Tibial artery (tissue), 4 donors: ENCODE measurements at places on chromosomes 2 and 18.

GRCh38 chr2:64523666-64524603 is at the start of gene AFTPH:
Gene AFTPH, plus strand, starts transcription at chr2:64524328. Its CDS starts 27,147 bp downstream, at chr2:64551475.
- peak; percentile 99 for DNase-seq

DNA sequence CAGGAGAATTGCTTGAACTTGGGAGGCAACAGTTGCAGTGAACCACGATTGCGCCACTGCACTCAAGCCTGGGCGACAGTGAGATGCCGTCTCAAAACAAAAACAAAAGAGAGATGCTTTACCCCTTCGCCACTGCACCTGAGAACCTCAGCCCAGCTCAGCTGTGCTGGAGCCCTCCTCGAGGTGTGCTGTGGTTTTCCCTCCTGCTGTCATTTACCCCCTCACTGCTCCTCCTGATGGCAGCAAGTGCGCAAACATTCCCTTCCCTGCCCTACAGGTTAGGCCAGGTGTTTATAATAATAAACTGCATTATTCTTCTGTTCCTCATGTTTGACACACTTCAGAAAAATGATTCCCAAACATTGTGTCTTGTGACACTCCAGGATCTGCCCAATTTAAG is 8.4 kb downstream of the FBXO36 start:
- no peak for DNase-seq

DNA sequence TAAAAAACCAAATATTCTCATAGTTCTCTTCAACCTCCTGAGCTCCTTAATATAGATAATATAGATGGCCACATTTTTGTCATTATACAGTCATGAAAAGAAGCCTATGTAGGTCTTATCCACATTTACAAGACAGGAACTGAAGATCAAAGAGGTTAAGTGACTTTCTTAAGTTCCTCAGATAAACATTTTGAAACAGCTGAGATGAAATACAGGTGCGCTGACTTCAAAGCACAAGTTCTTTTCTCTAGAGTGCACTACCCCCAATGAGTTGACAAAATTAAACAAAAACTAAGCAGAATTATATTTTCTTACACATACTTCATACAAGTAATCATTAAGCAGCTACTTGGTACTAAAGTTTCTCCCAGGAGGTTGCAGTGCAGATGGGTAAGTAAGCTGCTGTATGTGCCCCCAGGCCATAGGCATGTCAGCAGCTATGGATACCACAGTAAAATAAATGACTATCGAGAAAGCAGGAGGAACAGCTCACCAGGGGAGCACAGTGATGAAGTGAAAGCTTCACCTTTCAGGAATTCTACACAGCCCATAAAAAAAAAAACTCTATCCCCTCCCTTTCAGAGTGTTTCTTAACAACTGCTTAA is 199.8 kb downstream of the DPP10 start:
- no peak for DNase-seq

GRCh38 chr2:64817453-64817852 is 163.7 kb upstream of the SERTAD2 start:
- no peak for DNase-seq

GRCh38 chr2:239295377-239296019 is 105.3 kb downstream of the HDAC4 start:
- no peak for DNase-seq

DNA sequence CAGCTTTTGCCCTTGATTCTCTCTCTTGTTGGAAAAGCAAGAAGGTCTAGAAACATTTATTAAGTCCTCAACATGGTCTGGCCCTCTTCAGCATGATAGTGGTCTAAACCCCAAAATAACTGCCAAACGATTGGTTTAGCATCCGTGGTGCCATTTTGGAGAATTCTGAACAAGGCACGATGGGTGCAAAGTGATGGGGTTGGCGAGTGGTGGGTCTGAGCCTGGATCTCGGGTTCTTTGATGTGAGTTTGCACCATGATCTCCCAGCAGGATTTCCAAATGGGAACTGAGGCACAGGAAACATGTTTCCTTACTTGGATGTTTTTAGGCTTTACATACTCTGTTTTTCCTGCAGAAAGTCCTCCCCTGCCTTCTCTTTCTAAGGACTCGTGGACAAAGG is 240.3 kb downstream of the MYCN start:
- no peak for DNase-seq

DNA sequence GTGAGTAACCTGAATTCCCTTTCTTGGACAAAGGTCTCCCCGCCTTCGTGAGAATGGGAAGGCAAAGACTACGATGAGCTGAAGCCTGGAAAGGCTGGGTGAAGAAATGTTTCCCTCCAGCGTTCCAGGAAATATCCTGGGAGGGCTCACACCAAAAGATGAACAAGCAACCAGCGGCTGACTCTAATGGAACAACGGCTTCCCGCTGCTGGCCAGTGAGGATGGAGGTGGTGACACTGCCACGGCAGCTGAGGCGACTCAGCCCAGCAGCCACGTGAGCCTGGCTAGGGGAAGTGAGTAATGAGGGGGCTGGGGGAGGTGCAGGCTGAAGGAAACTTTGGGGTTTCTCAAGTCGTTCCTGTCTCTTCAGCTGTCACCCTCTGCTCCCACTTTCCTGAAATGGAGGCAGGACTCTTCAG is 105.0 kb upstream of the SMAD7 start:
- peak; percentile 87 for DNase-seq

DNA sequence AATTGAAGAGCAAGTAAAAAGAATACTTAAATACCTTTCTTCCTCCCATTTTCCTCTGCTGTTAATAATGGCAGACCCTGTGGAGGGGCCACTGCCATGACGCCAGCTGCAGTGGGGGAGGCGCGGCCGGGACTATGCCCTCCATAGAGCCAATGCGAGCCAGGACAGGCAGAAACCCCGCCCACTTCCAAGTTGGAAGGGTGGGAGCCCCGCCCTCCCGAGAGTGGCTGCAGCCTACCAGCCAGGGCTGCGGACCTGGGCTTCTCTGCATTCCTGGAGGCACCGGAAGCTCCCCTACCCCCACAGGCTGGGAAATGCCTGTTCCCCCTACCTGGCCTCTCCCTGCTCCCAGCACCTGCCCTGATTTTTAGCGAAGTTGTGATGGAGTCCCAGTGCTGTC is 439.4 kb upstream of the CDH19 start:
- DNase-seq = no peak

DNA sequence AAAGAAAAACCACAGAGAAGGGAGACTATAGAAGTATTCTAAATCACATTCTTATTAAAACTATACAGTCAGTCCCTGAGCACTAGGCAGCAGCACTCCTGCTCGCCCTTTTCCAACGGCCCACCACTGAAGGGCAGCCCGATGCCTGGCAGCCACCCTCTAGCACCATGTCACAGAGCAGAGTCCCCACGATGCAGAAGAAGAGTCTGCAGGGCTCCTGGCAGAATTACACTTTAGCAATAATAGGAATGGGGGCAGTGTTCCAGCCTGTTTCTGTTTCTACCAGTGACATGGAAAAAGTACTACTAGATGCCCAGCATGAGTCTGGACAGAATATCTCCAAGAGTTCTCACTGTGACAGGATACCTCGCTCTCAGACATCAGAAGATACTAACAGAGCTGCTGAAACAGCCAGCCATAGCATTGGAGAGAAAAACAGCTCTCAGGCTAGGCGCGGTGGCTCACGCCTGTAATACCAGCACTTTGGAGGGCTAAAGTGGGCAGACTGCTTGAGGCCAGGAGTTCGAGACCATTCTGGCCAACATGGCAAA is 87.6 kb downstream of the C2orf74 start:
- DNase-seq = no peak

DNA sequence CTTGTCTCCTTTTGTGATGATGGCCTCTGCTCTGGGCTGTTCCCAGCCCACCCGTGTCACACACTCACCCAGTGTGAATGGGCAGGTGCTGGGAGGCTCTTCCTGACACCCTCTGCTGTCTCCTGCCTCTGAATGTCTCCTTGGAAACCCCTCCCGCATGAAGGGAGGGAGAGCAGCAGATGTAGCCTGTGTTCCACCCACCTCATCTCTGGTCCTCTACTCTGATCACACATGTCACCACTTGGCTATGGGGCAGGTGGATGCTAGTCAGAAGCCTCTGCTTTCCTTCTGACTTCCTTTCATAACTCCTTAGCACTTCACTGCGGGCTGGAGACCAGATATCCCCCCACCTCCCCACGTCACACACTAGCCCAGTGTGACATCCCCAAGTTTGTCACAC is 23.9 kb downstream of the EFR3B start:
- DNase-seq = no peak

- no peak for DNase-seq
These were observed 632.4 kb upstream of the SLC8A1 start for GRCh38 chr2:41084321-41084720.
